ENCODE measurements at places on chromosomes 5 and 9.

GRCh38 chr5:173016598-173017046, 33.1 kb downstream of the ATP6V0E1 start:
- DNase-seq, result no peak

- no peak for DNase-seq
Measured at GRCh38 chr5:126251024-126251423, 172.2 kb upstream of the GRAMD2B start.

GRCh38 chr5:118965890-118966289, 22.5 kb downstream of the DTWD2 start:
- DNase-seq, result no peak

DNA sequence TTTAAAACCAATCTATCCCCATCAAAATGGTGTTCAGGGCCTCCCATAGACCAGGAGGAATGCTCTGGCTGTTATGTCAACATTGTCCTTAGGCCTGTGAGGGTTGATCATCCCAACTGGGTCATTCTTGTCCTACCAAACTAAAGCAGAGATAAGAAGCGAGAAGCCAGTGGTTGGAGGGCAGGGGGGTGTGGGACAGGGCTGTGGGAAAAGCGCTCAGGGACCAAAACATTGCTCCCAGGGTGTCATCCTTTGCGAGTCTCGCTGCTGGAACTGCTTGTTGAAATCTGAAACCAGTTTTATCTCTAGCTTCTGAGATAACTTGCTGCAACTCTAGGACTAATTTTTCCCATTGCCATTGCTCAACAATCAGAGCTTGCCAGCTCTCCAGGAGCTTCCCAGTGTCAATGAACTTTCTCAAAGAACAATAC, 48.1 kb downstream of the SPATA31C2 start:
- no peak for DNase-seq

GRCh38 chr5:177591690-177592009, 353 bp upstream of the TMED9 start:
- no peak for DNase-seq

GRCh38 chr5:35789732-35790456, 66.8 kb upstream of the IL7R start:
- no peak for DNase-seq

DNA sequence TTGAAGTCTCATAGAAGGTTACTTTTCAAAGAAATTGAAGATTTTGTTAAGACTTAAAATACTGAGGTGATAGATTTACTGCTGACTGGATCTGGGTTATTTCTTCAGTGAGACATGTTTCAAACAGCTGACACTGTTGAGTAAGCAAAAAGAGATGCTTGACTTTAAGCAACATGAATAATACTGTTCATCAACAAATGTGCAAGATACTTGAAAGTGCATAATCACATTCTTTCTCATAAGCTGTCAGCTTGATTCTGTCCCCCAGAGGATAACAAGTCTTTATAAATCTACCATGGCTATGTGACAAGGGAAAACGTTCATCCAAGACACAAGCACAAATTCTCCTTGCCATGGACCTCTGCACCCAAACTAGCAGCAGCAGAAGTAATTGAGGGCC, 260.1 kb upstream of the CDH18 start:
- DNase-seq, result no peak

DNA sequence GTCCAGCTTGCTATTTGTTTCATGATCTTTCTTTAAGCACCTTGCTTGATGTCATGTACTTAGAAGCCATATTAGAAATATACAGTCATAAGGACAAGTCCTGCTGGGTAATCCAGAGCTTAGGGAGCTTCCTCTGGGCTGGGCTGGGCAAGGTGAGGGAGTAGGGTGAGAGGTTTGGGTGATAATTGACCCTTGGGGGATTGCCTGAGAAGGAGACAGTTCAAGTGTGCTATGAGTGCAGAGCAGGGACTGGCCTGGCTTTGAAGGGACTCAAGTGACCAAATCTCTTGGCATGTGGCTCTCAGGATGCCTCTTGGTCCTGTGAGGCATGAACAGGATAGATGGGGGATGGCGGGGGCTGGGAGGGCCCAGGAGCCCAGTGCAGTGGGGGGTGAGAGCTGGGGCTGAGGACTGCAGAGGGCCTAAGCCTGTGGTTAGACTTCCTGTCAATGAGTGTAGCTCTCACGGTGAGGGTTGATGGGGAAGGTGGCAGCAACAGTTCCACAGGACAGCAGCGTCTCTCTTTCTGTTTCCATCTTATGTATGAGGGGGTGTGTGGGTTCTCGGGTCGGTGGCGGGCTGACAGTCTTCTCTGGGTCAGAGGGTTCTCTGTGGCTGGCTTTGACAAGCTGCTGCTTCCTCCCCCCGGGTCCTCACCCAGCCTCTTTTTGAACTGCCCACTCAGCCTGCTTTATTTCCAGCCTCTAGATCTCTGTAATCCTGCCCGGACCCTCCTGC, 53.5 kb downstream of the RGS3 start:
- peak; percentile 82 for DNase-seq

GRCh38 chr5:175854231-175855040, 16.9 kb upstream of the CPLX2 start:
- DNase-seq, result no peak

- no peak for DNase-seq
Measured at GRCh38 chr5:158055111-158055501, 196.2 kb upstream of the CLINT1 start.

DNA sequence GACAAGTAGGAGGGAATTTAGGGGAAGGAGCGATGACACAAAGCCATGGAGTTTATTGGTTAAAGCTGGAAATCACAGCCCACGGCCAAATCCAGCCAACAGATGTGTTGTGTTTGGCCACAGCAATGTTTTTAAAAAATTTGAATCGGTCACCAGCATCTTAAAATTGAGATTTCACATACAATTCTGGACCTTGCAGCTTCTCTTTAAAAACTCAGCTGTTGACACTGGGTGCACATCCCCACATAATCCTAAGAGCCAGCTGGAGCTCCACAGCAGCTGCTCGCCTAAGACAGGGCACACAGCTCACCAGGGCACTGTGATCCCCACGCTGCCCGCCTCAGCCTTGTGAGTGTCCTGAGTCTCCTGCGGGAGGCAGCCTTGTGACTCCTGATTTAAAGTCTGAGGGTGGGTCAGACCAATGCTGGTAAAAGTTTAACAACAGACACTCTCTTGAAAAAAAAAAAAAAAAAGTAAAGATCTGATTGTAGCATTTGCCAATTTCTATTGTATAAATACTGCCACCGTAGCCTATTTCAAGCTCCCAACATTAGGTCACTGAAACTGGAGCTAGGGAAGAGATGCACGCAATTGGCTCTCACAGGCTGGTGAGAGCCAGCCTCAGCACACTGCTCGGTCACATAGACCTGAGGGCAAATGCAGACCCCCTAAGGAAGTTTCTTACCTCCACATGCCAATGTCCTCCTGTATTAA, 124.8 kb downstream of the HSD17B3 start:
- DNase-seq, result no peak

- DNase-seq, result no peak
Measured at GRCh38 chr5:136330353-136331038, 34.8 kb downstream of the TRPC7 start.

- no peak for DNase-seq
Measured at GRCh38 chr5:135212361-135213026, 178.5 kb upstream of the PITX1 start.

- DNase-seq, result no peak
Measured at GRCh38 chr9:90054810-90055209, 450.0 kb downstream of the GADD45G start.

DNA sequence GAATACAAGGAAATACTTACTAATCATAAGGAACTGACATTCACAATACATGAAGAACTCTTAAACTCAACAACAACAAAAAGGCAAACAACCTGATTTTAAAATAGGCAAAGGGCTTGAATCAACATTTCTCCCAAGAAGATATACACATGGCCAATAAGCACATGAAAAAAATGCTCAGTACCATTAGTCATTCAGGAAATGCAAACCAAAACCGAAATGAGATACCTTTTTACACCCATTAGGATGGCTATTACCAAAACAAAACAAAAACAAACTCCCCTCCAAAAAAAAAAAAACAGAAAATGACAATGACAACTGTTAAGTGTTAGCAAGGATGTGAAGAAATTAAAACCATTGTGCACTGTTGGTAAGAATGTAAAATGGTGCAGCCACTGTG, 104.1 kb upstream of the ZNF462 start:
- no peak for DNase-seq

GRCh38 chr5:60410427-60410826, 289.5 kb downstream of the DEPDC1B start:
- no peak for DNase-seq

GRCh38 chr5:134708301-134708700, 30.0 kb upstream of the CAMLG start:
- no peak for DNase-seq

DNA sequence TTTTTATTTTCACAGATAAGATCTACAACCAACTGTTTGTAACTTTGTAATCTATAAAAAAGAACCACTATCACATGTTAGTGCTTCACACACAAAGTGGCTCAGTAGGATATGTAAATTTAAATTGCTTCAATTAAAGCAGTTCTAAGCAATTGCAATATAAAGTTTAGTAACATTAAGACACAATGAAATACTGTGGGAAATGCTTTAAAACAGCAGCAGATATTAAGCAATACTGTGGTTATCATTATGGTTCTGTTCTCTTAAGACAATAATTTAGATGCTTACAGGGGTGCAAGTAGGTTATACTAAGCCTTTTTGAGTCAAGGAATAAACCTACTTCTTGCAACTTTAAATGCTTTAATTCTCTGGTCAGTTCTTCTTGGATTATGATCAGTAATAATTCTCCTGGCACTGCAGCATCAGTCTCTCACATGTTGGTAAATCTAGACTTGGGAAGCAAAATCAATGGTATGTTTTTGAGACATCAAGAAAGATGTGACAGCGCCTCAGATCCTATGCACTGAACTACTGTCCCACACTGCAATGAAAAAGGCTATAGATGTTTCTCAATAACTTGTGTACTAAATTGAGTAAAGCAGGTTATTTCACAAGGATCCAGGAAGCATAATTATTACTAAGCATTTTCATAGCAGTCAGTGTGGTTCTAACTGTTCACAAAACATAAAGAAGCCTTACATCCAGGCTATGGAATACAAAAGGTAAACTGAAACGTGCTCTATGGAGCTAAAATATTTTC, 338.7 kb upstream of the PDE4D start:
- DNase-seq, result no peak
